NCI-H146 (cell line): ENCODE measurements at places on chromosomes 4 and X.

- DNase-seq, result no peak
Measured at GRCh38 chr4:89303814-89304388, 3.7 kb downstream of the GPRIN3 start.

GRCh38 chrX:140526171-140526570, 21.3 kb upstream of the SOX3 start:
- DNase-seq, result no peak

GRCh38 chrX:274904-275475, 6.2 kb upstream of the PLCXD1 start:
- DNase-seq, result no peak

DNA sequence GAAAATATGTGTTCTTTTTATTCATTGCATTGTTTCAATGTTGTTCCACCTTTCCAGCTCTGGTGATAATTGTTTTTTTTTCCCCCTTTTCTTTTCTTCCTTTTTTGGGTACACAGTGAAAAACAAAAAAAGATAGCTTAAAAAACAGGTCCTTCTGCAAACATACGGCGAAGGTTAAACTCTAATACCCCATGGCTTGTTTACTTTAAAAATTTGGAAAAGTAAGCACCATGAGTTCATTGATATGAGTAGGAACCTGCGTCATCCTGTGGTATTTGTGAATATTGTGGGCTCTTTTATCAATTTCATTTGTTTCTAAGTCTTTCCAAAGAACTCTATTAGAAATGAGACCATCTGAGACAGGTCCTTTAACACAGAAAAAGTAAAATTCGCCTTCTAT, 123.5 kb downstream of the CHRNA9 start:
- no peak for DNase-seq

GRCh38 chr4:54439831-54440243, 210.7 kb downstream of the PDGFRA start:
- DNase-seq, result no peak

- no peak for DNase-seq
Measured at GRCh38 chr4:152417673-152418072, 118.2 kb downstream of the FBXW7 start.

DNA sequence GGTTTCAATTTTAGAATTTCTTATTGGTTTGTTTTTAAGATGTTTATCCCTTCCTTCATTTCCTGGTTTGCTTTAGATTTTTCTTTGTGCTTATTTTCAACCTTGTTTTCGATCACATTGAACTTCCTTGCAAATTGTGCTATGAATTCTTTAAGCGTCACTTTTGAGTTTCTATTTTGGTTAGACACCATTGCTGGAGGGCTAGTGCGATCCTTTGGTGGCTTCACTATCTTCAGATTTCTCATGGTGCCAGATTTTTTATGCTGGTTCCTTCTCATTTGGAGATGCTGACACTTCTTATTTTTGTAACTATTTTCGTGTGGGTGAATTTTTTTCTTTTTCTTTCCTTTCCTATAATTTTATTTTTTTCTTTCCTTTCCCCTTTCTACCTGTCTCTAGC, 227.2 kb upstream of the HDX start:
- no peak for DNase-seq

- no peak for DNase-seq
Measured at GRCh38 chr4:11618666-11619282, 190.1 kb upstream of the HS3ST1 start.

DNA sequence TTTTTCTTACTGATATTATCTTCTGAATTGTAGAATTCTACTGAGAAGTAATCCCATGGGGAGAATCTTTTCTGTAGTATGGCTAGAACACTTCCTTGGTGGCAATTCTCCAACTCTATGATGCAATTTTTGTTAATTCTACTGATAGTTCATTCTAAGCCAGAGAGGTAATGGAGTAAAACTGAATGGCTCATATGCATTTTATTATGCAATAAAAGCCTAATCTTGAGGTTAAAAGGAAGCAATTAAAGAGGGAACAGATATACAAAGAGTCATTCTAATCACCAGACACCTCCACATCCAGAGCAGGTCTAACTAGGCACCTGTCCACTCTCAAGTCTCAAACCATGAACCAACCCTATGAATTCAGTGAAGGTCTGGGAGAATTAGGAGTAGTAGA, 9.7 kb downstream of the RAP2C start:
- DNase-seq, result no peak

GRCh38 chr4:89878611-89879010, 16.0 kb upstream of the MMRN1 start:
- DNase-seq, result no peak

DNA sequence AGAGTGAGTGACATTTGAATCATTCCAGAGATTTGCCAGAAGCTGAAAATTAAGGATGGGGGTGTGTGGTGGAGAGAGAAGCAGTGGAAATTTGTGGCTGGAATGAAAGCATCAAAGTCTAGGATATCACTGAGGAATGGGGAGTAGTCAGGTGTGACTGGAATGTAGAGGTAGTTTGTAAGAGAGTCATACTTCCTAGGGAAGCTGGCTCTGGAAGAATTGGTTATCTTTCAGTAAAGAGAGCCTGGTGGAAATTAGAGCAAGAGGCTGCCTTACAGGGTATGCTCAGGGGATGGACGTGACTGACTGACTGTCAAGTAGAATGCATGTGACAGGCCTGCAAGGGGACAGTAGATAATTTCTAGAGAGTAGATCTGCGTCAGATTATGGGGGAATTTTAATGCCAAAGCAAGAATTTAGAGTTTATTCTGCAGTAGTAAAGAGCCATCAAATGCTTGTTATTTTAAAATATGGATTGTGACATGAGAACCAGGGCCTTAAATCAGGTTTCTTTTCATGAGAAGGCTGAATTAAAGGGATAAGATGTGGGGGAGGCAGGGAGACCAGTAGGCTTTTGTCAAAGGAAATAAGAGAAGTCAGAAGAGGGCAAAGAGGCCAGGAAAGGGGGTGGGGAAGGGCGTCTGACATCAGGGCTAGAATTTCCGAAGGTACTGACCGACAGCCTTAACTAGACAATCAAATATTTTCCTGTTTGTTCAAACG, 109.9 kb downstream of the AFF1 start:
- no peak for DNase-seq
